RWPE2 (cell line): ENCODE measurements at places on chromosomes 16 and 17.

GRCh38 chr16:3718019-3718391, 681 bp upstream of the TRAP1 start:
- H3K4me3 ChIP-seq, result peak overlapping the region; percentile 88
- peaks cover 30% of the 10 kb centered on the region for H3K36me3 ChIP-seq
- DNase-seq, result no peak
- H3K27me3 ChIP-seq, result no peaks in the 10 kb centered on the region
- peak overlapping the region; percentile 50 for H3K27ac ChIP-seq

DNA sequence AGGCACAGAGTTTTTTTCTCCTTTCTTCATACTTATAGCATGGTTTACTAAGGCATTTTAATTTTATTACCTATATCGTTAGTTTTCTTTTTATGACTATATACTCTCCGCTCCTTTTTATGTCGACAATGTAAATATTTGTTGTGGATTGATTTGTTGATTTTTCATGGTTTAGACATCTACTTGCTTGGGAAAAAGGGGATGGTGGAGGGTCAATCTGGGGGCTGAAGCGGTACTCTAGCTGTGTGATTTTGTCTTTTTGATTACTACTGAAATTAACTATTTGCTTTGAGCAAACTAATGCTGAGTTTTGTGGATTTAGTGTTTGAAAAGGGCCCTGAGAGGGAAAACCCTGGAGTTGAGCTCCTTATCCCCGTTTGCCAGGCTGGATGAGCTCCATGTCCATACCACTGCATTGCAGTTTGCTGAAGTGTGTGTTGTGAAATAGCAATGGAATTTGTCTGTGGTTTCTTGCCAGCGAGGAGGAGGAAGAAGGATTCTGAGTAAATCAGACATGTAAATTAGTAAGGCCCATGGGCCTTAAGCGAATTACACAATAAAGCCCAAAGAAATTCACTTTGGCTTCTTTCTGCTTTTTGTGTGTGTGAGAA, 72.0 kb downstream of the FTO start:
- H3K4me1 ChIP-seq, result peaks cover 26% of the 10 kb centered on the region
- H3K4me3 ChIP-seq, result no peak overlapping the region
- no peaks in the 10 kb centered on the region for H3K36me3 ChIP-seq
- H3K27me3 ChIP-seq, result no peaks in the 10 kb centered on the region
- no peak for DNase-seq
- peak overlapping the region; percentile 77 for H3K27ac ChIP-seq

DNA sequence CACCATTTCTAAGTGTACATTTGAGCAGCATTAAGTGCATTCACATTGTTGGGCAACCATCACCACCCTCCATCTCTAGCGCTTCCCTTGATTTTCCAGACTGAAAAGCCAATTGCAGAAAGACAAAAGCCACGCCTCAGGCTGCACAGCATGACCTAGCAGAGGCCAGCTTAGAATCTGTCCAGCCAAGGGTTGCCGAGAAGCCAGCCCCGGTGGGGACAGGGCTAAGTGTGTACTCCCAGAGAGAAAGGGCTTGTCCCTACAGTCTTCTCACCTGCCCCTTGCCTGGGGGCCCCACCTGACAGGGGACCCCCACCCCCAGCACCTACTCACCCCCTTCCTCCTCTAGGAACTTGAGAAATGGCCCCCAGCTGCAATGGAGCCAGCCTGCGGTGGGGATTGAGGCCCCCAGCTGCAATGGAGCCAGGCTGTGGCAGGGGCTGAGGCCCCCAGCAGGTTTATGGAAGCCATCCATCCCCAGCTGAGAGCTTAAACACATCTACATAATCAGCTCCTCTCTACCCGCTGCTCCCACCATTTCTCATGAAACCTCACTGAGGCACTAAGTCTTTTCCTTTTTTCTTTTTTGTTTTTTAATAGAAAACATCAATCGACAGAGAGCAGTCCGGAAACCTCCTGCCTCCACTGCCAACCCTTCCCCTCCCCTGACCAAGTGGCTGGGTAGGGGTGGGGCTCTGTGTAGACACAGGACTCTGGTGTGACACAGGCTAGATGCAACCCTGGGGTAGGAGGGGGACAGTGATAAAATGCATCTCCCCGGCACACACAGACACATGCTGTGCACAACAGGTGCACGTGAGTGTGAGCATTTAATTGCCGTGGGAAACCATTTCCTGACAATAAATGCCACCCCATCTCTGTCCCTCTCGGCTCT, 77.9 kb downstream of the CCT6B start:
- no peak overlapping the region for H3K27ac ChIP-seq
- H3K27me3 ChIP-seq, result peaks cover 35% of the 10 kb centered on the region
- H3K36me3 ChIP-seq, result no peaks in the 10 kb centered on the region
- H3K4me3 ChIP-seq, result no peak overlapping the region
- H3K4me1 ChIP-seq, result no peaks in the 10 kb centered on the region
- DNase-seq, result no peak

GRCh38 chr17:29179232-29180033, 765 bp downstream of the MYO18A start:
- peaks cover 5% of the 10 kb centered on the region; the same call in 1 of the 2 replicates for H3K36me3 ChIP-seq
- peak overlapping the region; percentile 42 for H3K4me3 ChIP-seq
- peak overlapping the region; percentile 90 for H3K27ac ChIP-seq
- DNase-seq, result peak; percentile 94

GRCh38 chr17:69175625-69176456, 34.1 kb upstream of the ABCA6 start:
- H3K4me3 ChIP-seq, result no peak overlapping the region
- DNase-seq, result peak; percentile 29
- no peaks in the 10 kb centered on the region for H3K36me3 ChIP-seq
- peak overlapping the region; percentile 88 for H3K27ac ChIP-seq
- H3K27me3 ChIP-seq, result no peaks in the 10 kb centered on the region

DNA sequence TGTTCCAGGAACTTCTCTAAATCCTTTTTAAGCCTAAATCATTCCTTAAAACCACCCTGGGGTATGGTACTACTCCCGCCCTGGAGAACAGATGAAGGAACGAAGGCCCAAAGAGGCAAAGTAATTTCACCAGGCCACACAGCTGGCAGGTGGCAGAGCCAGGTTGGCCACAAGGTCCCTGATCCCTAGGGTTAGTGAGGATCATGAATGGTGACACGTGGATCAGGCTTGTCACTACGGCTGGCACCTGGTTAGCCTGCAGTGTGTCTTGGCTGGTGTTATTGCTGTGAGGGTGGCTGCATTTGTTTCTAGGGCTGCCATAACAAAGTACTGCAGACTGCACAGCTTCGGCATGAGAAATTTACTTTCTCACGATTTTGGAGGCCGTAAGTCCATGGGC, 26.0 kb upstream of the ZNF423 start:
- H3K27me3 ChIP-seq, result peaks cover 18% of the 10 kb centered on the region
- DNase-seq, result no peak
- H3K4me3 ChIP-seq, result no peak overlapping the region
- no peak overlapping the region for H3K27ac ChIP-seq
- H3K4me1 ChIP-seq, result no peaks in the 10 kb centered on the region
